ENCODE measurements at places on chromosomes 2 and 18.

GRCh38 chr2:85785027-85785822 is 31.4 kb downstream of the ATOH8 start:
- DNase-seq = no peak

GRCh38 chr2:11697103-11697871 is 27.3 kb upstream of the NTSR2 start:
- peak; percentile 70 for DNase-seq

- no peak for DNase-seq
Observed at GRCh38 chr2:63124850-63125249, 74.2 kb downstream of the OTX1 start.

- DNase-seq = no peak
Observed at GRCh38 chr2:241138471-241138870, 10.8 kb downstream of the PASK start.

DNA sequence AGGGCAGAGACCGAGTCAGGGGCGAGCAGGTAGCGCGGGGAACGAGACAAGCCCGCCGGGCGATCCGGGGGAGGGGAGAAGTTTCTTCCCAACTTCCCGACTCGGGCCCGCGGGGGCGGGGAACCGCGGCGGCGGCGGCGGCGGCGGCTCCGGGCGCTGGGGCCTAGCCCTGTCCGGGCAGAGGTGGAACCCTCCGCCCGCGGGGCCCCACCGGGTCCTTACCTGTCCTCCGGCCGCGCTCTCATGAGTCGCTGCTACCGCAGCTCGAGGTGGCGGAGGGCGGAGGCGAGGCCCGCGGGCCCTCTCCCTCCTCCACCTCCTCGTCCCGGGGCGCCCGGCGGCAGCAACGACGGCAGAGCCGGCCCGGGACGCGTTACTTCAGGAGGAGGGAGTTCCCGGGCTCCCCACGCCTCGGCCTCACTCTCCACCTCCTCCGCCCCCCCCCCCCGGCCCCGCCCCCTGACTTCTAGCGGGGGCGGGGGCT is at the start of gene YES1:
YES1 (minus strand) TSS at position 351 of the 484 bp plus-strand sequence. CDS start 55,415 bp downstream, outside the sequence.
- DNase-seq = no peak

DNA sequence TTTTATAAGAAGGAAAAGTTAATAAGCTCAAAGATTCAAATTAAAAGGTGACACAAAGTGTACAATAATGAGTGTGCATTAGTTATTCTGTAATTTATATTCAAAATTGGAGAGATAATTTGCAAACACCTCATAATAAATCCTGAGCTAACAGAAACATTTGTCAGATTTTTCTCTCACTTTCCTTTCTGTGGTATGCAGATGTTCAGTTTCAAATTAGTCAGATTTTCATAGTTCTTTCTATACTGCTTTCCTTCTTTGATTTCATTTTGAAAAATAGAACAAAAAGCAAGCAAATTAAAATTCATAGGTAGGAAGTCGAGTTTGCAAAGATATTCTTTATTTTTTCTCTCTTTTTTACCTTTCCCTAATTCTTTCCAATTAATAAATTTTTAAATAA is 1420.1 kb upstream of the NXPH2 start:
- no peak for DNase-seq

GRCh38 chr2:152134488-152135280 is 35.8 kb upstream of the CACNB4 start:
- DNase-seq = no peak

GRCh38 chr2:73175663-73176204 is 26.6 kb upstream of the NOTO start:
- DNase-seq = no peak

- DNase-seq = no peak
Observed at GRCh38 chr2:100125626-100126025, 16.8 kb downstream of the AFF3 start.

- no peak for DNase-seq
Observed at GRCh38 chr2:235171550-235172031, 219.8 kb downstream of the SH3BP4 start.

- no peak for DNase-seq
Observed at GRCh38 chr18:55385770-55386169, 202.2 kb downstream of the TCF4 start.

- no peak for DNase-seq
Observed at GRCh38 chr2:74474899-74475298, 2.4 kb upstream of the MRPL53 start.

DNA sequence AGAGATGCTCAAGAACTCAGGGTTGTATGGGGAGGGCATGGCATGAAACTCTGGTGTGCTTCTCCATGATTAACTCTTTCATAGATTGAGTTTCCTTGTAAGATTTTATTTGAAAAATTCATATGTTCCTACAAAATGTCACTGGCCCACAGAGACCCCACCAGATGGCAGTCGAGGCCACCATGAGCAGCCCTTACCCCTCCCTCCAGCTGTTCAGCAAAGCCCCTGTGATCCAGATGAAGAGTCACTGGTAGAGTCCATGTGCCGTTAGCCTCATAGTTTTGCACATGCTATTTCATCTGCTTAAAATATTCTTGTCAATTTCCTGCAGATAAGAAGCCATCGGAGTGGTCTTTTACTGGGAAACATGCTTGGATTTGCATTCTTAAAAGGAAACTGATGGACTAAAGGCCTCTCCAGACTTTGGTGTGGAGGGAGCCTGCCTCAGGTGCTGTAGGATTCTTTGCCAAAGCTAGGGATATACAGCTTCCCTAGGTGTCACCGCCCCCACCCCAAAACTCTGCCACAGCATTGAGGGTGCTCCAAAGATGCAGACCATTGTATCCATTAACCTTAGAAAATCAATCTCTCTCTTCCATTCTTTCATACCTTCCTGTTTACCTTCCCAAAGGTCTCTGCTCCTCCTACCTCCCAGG is 18.8 kb downstream of the ZNF385B start:
- no peak for DNase-seq

GRCh38 chr2:168784993-168785392 is 17.4 kb upstream of the NOSTRIN start:
- no peak for DNase-seq

GRCh38 chr2:213122725-213123124 is 28.7 kb downstream of the IKZF2 start:
- DNase-seq = no peak

DNA sequence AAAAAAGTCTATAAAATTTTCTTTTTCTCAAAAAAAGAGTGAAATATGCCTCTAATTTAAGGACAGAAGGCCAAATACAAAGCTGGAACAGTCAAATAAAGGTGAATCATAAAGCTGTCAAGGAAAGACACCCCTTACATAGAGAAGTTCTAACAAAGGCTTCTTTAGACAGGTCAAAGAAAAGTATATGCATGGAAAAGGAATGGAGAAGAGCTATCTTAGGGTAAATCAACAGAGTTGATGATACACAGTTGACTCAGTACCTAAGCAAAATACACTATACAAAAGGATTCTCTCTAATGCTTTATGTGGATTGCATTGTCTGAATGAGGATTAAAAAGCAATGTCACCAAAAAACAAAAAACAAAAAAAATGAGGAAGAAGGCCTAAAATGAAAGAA is 214.8 kb downstream of the TXNL1 start:
- DNase-seq = no peak

DNA sequence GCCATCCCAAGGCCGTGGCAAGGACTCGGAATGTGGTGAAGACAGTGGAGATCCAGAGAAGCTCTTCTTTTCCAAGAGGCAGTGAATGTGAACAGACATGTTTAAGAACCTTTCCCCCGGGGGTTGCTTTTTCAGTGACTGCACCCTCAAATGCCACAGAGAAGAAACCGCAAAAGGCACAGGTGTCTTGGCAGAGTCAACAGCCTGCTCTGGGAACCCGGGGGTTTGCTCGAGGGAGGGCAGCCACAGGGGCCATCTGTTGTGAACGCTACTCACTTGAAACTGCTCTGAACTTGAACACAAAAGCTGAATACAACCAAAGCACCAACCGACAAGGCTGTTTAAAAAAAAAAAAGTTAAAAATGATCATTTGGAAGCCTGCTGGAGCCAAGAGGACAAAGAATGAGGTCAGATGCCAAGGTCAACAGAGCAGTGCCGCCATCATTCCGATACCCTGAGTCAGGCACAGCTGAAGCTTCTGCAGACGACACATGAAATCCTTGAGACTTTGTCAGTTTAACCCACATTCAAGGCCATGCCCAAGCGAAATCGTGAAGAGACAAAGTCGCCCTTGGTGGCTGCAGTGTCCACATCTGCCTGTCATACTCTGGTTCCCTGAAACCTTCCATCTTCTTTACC is 47.4 kb downstream of the PSMG2 start:
- DNase-seq = no peak

DNA sequence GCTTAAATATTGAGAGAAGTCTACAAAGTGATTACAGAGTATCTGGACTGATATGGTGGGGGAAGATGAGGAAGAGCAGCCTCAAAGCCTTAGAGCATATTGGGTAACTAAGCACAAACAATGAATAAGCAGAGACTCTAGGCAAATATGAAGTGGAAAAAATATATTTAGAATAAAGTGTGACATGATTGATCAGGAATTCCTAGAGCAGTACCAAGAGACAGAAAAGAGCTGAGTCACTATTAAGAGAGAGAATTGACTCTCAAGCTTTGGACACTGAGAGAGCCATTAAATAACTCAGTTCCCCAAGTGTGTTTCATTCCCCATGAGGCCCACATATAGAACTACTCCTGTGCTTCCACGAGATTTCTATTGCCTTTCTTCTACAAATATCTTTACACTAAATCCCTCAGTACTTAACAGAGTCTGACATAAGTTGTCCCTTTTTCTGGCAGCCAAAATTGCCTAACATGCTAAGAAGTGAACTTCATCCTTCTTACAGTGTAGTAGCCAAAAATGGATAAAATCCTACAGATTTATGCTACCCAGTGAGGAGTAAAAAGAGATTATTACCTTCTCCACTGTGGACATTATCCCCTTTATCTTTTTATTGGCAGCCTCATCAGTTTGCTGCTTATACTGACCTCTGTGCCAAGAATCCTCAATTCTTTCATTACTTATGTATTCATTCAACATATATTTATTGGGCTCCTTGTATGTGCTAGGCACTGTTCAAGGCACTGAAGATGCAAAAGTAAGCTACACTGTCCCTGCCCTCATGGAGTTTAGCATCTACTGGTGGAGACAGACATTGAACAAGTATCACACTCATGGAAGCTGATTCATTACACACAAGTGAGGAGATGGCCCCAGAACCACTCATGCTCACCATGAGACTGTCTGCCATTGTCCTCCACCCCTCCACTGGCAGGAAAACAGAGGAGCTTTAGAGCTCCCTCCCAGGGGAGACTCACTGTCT is 45.4 kb downstream of the SLC40A1 start:
- no peak for DNase-seq

DNA sequence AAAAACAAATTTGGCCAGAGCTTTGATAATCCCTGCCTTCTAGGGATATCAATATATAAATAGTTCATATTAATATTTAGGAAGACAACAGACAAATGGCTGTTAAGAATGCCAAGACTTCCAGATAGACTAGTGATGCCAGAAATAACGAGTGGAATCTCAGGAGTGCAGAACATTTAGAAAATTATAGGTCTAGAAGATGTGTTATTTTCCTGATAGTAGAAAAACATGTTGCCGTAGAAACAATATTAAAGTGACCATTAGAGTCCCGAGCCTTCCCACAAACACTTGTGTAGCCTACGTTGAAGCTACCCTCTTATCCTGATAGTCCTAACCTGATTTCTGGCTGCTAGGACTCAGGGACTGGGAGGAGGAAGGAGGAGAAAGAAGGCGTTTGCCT is 54.3 kb upstream of the ITGA6 start:
- no peak for DNase-seq

DNA sequence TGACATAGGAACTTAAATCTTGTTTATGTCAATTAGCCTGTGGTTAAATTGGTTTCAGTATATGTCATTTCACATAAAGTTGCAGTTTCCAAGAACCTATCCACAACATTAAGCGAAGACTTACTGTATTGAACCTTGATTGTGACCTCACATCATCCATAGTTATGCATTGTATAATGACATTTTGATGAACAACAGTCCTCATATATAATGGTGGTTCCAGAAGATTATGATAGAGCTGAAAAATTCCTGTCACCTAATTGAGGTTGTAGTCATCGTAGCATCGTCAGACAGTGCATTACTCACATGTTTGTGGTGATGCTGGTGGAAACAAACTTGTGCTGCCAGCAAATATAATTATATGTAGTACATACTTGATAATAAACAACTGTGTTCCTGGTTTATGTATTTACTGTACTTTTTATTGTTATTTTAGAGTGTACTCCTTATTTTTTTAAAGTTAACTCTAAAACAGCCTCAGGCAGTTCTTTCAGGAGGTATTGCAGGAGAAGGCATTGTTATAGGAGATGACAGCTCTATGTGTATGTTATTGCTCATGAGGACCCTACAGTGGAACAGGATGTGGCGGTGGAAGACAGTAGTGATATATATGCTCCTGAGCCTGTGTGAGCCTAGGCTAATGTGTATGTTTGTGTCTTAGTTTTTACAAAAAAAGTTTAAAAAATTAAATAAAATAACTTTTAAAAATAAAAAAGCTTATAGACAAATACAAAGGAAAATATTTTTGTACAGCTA is 56.6 kb downstream of the UBE2E3 start:
- peak; percentile 16 for DNase-seq

- DNase-seq = no peak
Observed at GRCh38 chr18:11974741-11975325, 6.5 kb upstream of the IMPA2 start.

DNA sequence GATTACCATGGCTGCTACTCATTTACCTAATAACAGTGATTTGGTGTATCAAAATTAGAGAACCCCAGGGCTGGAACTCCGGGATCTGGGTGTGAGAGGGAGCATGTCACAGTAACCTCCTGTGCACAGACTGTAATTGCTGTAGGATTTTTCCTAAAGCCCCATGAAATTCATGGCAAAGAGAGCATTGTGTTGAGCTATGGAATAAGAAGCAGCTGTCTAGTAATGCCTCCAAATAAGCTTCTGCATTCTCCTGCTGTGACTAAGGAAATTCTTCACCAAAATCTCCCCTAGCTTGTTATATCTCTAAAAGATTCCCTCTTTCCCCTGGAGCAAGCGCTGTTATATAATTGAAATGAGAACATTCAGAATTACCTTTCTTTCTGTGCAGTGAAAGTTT is 158.1 kb upstream of the SPATS2L start:
- no peak for DNase-seq

DNA sequence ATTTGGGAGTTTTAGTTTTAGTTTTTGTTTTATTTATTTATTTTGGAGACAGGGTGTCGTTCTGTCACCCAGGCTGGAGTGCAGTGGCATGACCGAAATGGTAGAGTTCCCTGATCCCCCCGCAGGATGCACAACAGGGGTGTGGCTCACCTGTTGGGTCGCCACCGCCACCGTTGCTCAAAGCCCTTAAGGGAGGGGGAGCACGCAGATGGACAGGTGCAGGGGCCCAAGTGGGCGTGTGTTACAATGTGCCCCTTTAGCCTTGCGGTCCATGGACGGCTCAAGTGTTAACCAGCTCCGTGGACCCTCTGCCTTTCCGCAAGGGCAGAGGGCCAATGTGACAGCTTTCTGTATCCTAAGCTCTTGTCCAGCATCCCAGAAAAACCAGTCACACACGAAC is 61.4 kb upstream of the REL start:
- no peak for DNase-seq

- DNase-seq = no peak
Observed at GRCh38 chr2:100940766-100941645, 61.1 kb upstream of the RPL31 start.

DNA sequence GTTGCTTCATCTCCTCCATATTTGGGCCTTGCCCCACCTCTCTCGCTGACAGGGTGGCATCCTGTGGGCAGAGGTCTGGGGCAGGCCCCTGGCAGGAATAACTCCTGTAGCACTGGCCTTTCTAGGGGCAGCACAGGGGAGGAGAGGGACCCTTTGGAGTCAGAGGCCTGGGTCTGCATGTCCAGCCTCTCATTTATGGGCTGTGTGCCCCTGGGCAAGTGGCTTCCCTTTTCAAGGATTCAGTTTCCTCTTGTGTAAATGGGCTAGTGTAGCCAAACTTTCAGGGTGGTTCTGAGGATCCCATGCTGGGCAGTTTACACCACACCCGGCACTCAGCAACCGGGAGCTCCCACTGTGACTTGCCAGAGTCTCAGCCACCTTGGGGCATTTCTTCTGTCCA is 23.4 kb downstream of the ADRA2B start:
- DNase-seq = no peak

Measured in T1000 (cell line).